ENCODE measurements at places on chromosomes 1 and 21.

- DNase-seq, result no peak
Observed at GRCh38 chr1:109047339-109047738, 5.4 kb upstream of the WDR47 start.

DNA sequence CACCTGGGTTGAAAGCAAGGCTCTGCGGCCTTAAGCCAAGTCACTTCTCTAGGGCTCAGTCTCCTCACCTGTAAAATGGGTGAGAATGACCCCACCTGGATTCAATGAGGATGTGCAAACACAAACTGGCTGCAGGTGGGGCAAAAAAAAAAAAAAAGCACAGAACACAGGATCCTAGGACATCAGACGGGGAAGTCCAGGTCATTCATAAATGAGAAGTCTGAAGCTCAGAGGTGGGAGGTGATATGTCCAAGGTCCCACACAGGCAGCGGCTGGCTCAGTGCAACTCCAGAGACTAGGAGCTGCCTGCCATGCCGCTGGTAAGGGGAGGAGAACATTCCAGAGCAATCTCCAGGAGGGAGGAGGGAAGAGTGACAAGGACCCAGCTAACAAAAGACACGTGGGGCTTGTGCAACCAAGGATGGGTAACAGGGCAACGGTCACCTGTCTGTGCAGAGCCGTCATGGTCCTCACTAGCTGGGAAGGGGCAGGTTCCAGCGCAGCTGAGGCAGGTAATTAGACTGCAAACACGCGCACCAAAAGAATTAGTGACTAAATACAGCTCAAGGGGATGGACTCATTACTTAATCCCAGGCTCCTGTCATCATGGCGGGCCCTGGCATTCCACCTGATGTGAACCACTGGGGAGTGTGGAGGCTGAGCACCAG, 19.5 kb downstream of the IFFO2 start:
- no peak for DNase-seq

- DNase-seq, result peak; percentile 88
Observed at GRCh38 chr1:193479187-193479586, 292.8 kb upstream of the B3GALT2 start.

DNA sequence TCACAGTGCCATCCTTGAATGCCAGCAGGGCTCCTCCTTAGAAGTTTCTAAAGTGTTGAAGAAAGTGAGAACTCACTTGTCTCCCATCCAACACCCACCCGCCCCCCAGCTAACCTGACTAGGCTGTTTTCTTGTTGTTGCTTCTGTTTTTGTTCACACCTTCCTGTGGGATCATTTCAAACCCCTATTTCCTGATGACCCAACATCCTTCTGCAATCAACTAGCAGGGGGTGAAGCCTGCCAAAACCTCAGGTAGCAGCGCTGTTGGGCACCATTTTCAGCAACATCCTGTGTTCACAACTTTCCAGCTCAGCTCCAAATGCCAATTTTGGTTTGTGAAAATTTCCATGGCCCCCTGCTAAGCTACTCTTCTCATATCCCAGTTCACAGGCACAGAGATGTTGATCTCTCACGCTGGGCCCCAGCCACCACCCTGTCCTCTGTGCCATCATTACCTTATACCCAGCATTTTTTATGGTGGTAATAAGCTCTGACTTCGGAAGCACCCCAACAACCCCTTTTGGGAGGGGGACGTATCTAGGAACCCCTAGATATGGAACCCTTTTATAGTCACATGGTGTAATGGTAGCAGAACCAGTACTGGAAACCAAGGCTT, 41.4 kb downstream of the CDC7 start:
- DNase-seq, result no peak

- no peak for DNase-seq
Observed at GRCh38 chr21:17523007-17523451, 10.2 kb downstream of the CXADR start.

DNA sequence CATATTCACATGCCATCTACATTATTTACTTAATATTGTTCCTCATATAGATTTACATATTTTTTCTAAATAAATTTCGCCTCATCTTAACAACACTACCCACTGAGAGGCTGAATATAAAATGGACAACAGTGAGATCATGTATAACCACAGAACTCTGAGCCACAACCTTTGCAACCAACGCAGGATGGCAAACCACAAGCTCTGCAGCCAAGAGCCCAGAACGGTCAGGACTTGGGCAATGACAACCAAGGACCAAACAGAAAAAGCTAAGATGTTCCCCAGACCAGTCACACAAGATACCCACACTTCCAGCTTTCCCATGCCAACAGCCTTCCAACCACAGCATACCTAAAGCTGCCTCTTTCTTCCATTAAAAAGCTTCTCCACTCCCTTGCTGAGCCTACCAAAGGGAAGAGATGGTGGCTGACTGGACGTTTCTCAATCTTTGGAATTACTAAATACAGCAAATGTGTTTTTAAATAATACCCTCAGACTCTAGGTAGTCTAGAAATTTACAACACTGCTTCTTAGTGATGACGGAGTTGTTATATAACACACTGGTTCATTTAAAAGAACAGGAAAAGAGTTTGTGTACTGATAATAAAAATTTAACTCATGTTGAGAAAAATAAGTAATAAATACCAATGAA, 117.9 kb downstream of the AKT3 start:
- DNase-seq, result no peak

DNA sequence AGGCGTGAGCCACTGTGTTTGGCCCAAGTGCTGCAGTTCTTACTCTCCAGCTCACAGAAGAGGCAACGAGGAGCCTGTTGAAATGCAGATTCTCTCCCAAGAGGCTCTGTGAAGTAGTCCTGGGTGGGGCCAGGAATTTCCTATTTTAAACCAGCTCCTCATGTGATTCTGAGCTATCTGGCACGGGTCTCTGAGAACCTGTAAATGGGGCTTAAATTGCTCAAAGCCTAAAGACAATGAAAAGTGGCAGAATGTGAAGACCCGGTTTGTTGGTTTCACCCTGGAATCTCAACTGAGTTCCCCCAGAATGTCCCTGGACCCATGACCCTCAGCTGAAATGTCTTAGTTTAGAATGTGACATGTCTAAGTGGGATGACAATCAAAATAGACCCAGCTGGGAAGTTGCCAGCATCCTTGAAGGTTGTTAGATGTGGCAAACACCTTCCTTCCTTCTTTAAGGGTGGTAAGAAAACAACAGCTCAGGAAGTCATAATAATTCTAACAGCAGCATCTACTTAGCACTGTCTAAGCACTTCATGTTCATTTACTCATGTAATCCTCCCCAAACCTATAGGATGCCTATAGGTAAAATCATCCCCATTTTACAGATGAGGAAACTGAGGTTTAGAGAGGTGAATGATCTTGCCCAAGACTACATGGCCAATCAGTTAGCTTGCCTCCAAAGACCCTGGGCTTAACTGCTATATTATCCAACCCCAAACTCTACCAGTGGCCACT, 20.9 kb upstream of the ATP5PO start:
- peak; percentile 78 for DNase-seq

DNA sequence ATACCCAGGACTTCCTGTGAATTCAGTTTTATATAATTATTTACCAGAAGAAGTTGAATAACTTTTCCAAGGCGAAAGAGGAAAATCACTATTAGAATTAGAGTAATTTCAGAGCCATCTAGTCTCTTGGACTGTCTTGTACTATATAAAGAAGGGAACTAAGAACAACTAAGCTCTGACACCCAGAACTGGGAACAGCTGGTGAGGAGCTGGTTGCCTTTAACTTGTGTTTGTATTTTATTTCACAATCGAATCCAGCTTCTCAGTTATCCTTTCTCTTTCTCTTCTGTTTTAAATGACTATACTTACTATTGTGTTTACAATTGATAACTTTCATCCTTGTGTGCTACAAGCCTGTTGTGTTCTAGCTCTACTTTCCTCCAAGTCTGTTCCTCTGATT, 8.4 kb downstream of the SNX27 start:
- no peak for DNase-seq

DNA sequence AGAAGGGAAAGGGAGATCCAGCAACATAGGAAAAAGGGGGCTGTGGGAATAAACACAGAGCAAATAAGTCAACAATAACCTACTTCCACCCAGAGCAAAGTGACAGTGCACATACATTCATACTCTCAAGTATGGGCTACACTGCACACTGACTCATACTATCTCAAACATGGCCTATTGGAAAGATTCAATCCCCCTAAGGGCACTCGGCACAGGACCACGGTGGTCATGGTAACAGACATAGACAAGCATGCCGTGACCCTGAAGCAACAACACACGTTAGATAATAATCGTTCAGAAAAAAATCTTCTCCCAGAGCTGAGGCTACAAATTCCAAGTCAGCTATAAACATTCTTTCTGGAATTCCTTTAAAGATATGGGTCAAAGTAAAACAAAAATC, 16.8 kb upstream of the JAK1 start:
- DNase-seq, result no peak

DNA sequence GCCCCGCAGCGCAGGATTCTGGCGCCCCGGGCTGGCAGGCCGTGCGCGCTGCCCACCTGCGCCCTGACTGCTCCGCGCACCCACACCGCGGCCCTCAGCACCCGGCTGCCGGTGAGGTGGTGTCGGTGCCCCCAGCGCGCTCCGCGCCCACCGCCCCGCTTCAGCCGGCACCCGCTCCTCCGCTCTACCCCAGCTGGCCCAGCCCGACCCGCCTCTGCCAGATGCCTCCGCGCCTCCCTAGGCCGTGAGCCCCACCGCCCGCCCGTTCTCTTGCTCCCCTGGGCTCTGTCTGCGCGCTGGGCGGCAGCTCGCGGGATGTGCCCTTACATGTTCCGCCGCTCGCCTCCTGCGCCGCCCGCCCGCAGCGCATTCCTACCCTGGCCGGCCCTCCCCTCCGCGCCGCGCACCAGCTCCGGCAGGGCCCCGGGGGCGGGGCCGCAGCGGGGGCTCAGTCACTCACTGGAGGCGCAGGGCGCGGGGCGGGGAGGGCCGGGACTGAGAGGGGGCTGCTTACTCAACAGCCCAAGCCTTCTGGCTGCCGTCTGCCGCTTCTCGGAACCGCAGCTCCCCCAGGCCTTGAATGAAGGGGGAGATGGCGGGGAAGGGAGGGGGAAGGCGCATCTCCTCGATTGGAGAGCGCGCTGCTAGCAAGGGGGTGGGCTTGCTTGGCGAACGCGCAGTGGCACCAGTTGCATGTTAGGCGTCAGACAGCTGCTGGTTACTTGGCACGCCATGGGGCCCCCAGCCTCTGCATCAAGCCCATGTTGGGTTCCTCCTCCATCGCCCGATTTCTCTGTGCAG, at the start of gene PHLDA3:
Gene PHLDA3, minus strand, starts transcription at position 345 of the 801 bp plus-strand sequence. CDS start 402 bp downstream, outside the sequence.
- no peak for DNase-seq

DNA sequence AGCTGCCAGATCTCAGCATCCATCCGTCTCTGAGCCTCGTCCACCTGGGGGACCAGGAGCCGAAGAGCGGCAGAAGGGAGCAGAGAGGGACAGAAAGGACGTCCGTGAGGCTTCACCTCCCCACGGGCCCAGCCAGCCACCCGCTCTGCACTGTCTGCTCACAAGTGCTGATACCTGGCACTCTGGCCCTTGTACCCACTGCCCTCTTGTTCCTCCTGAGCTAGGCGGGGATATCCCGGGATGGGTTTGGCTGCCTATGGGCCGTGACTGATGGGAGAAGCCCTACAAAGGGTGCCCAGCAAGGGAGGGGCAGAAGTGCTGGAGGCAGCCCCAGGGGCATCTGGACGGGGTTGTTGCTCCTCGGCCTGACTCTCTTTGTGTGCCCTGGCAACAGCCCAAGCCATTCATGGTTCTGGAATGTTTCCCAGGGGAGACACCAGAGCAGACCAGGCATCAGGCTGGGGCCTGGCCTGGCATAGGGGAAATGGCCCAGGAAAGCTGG, 57.6 kb downstream of the LDLRAD2 start:
- DNase-seq, result no peak

- no peak for DNase-seq
Observed at GRCh38 chr1:165075725-165076370, 280.7 kb downstream of the LMX1A start.

DNA sequence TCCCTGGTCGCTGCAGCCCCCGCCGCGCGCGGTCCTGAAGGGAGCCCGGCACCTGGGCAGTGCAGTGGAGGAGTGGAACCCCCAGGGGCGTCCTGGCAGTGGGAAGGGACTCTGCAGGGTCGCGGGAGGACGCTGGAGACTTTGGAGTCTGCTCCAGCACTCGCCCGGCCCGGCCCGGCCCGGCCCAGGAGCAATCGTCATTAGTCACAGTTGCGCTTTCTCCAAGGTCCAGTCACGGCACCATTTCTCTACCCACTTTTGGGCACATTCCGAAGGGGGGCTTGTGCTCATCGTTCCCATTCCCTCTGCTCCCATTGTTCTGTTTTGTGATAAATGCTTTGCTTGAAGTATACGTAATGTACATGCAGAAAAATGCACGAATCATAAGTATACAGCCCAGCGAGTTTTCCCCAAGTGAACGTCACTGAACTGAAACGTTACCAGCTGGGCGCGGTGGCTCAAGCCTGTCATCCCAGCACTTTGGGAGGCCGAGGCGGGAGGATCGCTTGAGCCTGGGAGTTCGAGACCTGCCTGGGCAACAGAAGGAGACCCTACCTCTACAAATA, 999 bp downstream of the THAP3 start:
- DNase-seq, result no peak

DNA sequence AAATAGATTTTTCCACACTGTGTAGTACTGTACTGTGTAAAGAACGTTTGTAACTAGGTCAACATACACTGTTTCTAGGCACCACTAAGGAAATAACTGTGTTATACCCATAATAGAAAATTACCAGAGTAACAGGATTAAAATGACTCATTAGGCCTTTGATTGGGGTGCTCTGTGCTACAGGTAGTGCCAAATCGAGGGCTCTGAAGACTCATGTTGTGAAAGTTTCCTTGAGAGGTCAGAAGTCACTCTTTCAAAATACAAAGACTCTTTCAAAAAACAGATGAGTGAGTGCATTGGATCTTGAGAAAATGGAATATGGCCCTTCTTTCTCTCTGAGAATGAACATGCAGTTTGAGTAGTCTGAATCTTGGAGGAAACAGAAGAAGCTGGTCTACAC, 143.0 kb downstream of the MRPL39 start:
- no peak for DNase-seq

GRCh38 chr1:218444588-218444987, 99.5 kb downstream of the TGFB2 start:
- no peak for DNase-seq

DNA sequence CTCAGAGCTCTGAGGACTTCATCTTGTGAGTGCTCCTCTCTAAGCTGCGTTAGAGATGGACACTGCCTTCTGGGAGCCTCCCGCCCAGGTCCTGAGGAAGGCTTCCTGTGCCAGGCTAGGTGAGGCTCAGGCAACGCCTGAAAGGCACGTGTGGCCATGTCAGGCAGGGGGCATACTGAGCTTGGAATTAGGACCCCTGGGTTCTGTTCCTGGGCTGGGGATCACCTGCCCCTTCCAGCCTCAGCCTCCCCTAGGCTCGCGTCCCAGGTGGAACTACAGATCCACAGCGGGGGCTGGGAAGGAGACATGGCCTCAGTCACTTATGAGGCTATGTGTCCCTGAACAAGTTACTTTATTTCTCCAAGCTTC, 10.0 kb upstream of the ASCL5 start:
- DNase-seq, result no peak

GRCh38 chr1:25797939-25798338, 2.1 kb upstream of the SELENON start:
- DNase-seq, result no peak
